ENCODE measurements at places on chromosomes 16 and 17.

- DNase-seq, result peak; percentile 91
These were observed 9.9 kb downstream of the MXRA7 start for GRCh38 chr17:76700617-76701470.

GRCh38 chr16:76681296-76681695 lies 404.1 kb downstream of the CNTNAP4 start:
- no peak for DNase-seq

GRCh38 chr17:61023996-61024395 lies 346.3 kb downstream of the BCAS3 start:
- DNase-seq, result no peak

DNA sequence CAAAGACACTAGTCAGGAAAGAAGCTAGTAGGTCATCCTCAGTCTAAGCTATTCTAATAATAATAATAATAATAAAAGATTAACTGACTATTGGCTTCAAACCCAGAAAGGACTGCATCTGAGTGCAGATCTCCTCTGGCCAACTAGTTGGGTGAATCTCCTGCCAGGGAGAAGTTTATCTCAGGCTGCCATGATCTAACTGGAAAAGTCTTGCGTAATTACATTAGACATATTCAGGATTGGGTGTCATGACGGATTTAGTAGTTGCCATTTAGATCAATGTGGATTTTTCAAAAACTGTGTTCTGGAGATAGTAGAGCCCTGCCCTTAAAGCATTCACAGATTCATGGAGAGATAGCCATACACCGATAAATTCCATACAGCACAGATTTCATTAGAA lies 69.5 kb downstream of the KIF2B start:
- DNase-seq, result no peak

DNA sequence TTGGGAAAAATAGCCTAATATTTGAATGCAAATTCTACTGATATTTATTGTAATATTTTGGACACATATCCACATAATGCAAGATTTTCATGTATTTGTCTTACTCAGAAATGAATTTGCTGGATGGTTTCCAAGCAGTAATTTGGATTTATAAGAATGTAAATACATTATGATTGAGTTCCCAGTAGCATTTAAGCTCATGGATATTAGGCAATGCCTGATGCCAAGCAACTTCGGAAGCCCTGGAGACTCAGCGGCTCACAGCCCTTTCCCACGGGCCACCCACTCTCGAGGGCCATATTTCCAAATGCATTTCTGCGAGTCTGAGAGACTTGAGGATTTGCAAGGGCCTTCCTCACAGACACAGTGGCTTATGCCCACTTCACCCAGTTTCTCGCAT lies 62.1 kb upstream of the MYOCD start:
- DNase-seq, result no peak

Data from lung microvascular endothelial cell (primary cell).